Activated CD4-positive, alpha-beta memory T cell treated with anti-CD3 and anti-CD28 coated beads, Interleukin-2, amount 10 ng/mL, durations not matched to agents 7 days and 5 days (primary cell): ENCODE measurements at places on chromosomes 2 and 18. TPM values are rescaled to one million over a fixed set of nuclear protein-coding genes. Genes with fewer than 3 reads are reported as not detected.

DNA sequence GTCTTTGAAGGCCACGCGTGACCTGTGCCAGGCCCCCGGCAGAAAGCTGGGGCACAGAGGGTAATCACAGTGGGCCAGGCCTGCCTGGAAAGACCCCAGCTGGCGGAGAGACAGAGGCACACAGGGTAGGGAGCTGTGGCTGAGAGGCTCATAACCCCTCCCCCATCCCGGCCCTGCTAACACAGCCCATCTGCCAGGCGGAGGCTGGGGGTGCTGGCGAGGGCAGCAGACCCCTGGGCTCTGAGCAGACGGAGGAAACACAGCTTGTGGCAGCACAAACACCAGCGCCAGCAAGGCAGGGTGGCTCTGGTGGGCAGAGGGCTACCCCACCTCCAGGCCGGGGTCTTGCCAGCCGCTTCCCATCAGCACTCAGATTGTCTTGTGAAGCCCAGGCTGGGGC lies 19.0 kb downstream of the HS6ST1 start:
- H3K27ac ChIP-seq = no peak overlapping the region
- no peak overlapping the region for H3K4me3 ChIP-seq
- no peaks in the 10 kb centered on the region for H3K4me1 ChIP-seq
- no peaks in the 10 kb centered on the region for H3K27me3 ChIP-seq
- no peak for DNase-seq
- no peaks in the 10 kb centered on the region for H3K36me3 ChIP-seq

GRCh38 chr2:217552081-217552480 lies 450.7 kb downstream of the TNS1 start:
- H3K36me3 ChIP-seq = no peaks in the 10 kb centered on the region
- no peaks in the 10 kb centered on the region for H3K4me1 ChIP-seq
- DNase-seq = no peak
- no peak overlapping the region for H3K27ac ChIP-seq

- peaks cover 16% of the 10 kb centered on the region for H3K36me3 ChIP-seq
- DNase-seq = no peak
- no peaks in the 10 kb centered on the region for H3K27me3 ChIP-seq
These were observed 3.4 kb downstream of the GEN1 start for GRCh38 chr2:17757321-17757720.

GRCh38 chr2:62293490-62294271 lies 97.8 kb downstream of the B3GNT2 start:
- no peaks in the 10 kb centered on the region for H3K4me1 ChIP-seq
- no peak overlapping the region for H3K27ac ChIP-seq
- no peaks in the 10 kb centered on the region for H3K36me3 ChIP-seq
- no peak for DNase-seq

DNA sequence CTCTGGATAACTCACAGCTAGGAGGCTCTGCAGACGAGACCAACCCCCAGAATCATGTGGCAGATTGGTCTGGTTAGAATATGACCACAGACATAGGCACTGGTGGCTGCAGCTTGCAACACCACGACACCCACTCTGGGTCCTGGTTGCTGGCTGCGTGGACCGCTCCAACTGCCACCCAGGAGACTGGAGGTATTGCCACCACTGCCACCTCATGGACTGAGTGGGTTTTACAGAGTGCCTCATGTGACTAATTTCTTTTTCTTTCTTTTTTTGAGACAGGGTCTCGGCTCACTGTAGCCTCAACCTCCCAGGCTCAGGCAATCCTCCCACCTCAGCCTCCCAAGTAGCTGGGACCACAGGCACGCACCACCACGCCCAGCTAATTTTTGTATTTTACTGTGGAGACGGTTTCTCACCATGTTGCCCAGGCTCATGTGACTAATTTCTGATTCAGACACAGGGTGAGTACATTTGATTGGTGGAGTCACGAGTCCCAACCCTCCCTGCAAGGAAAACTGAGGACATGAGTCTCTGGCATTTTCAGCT lies 29.9 kb upstream of the NT5DC4 start:
- peak overlapping the region; percentile 90 for H3K27ac ChIP-seq
- peak overlapping the region; percentile 56 for H3K4me3 ChIP-seq
- H3K4me1 ChIP-seq = peaks cover 42% of the 10 kb centered on the region
- no peaks in the 10 kb centered on the region for H3K36me3 ChIP-seq
- DNase-seq = peak; percentile 80

DNA sequence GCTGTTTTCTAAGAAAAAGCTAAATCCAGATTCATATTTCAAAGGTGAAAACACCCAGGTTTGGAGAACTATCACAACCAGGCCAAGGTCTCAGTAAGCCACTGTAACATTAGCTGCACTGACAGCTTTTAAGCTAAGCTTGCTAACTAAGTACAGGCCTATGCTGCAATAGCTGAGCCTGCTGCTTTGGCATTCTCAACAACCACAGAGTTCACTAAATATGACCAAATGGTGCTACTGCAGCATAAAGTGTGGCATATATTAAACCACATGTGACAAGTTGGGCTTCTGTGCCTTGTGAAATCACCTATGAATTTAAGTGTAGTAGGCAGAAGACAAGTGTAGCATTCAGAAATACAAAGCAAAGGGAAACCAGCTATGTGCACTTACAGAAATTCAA lies 206.7 kb downstream of the TCF4 start:
- no peak for DNase-seq
- H3K27me3 ChIP-seq = no peaks in the 10 kb centered on the region
- H3K4me3 ChIP-seq = no peak overlapping the region
- no peak overlapping the region for H3K27ac ChIP-seq
- H3K36me3 ChIP-seq = no peaks in the 10 kb centered on the region

The LIMS4 gene
- total RNA-seq = 3.7 TPM
